Stimulated activated CD8-positive, alpha-beta memory T cell treated with anti-CD3 and anti-CD28 coated beads, Interleukin-15, amount 100 ng/mL, for 1 hour (primary cell): ENCODE measurements at places on chromosomes 1 and 21.

GRCh38 chr1:222798116-222798515 lies 16.7 kb upstream of the DISP1 start:
- DNase-seq: no peak

GRCh38 chr1:39663559-39663958 lies 8.3 kb downstream of the NT5C1A start:
- no peak for DNase-seq

DNA sequence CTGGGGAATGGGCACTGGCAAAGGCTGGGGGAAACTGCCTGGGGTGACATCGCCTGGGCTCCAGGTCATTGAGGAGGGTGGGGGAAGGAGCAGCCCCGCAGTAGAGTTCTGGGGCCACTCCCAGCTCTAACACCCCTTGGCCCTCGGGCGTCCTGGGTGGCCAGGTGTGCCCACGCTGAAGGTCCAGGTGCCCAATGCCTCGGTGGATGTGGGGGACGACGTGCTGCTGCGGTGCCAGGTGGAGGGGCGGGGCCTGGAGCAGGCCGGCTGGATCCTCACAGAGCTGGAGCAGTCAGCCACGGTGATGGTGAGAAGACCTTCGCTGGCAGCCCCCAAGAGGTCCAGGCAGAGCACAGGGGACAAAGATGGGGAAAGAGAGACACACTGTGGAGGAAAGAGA lies 7.7 kb downstream of the NTRK1 start:
- no peak for DNase-seq

GRCh38 chr1:246293366-246294121 lies 213.5 kb downstream of the SMYD3 start:
- no peak for DNase-seq

DNA sequence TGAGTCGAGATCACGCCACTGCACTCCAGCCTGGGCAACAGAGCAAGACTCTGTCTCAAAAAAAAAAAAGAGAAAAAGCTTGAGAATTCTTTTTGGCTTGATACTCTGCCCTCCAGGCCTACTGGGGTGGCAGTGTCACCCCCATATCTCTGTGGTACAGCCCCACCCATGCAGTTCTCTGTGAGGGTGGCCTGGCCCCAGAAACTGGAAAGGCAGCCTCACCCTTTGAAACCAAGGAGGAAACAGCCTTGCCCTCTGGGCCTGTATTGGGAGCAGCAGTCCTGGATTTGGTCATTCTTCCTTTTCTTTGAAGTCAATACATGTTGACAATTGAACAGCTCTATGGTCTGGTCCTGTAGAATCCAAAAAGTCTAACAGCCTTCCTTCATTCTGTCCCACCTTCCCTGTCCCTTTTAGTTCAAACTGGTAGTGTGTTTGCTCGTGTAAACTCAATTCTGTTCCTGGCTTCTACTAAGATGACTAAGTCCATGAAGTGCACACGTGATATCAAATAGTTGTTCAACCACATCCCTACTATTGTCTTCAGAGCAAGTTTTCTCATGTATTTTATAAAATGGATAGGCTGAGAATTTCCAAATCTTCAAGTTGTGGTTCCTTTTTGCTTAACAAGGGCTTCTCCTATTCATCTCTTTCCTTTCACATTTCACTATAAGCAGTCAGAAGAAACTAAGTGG lies 13.2 kb downstream of the ST7L start:
- no peak for DNase-seq

DNA sequence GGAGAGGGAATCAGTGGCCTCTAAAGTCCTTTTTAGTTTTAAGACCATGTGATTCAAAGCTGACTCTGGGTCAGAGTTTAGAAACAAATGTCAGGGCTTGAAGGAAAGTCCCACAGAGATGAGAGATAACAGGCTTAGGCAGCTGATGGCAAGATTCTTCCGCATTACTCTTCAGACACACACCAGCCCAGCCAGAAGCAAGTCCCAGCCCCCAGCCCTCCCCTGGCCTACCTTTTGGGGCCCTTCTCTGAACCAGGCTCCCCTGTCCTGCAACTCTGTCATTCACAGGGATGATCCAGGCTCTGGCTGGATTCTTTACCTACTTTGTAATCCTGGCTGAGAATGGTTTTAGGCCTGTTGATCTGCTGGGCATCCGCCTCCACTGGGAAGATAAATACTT lies 13.1 kb upstream of the CASQ1 start:
- DNase-seq: no peak

DNA sequence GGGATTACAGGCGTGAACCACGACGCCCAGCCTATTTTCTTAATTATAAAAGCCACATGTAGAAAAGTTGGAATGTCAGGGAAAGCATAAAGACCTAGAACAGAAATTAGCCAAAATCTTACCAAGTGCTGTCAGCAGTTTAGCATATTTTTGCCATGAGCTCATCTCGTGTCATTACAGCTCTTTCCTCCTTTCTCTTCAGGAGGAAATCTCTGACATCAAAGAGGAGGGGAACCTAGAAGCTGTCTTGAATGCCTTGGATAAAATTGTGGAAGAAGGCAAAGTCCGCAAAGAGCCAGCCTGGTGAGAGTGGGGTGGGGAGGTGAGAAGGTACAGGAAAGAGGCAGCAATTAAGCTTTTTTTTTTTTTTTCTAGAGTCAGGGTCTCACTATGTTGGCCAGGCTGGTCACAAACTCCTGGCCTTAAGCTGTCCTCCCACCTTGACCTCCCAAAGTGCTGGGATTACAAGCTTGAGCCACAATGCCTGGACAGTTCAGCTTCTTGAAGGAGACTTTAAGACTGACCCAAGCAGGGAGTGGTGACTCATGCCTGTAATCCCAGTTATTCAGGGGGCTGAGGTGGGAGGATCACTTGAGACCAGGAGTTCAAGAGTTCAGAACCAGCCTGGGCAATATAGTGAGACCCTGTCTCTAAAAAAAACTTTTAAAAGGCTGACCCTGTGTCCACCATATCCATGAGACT lies 8.4 kb upstream of the BGLAP start:
- DNase-seq: no peak

GRCh38 chr1:68051475-68051874 lies 1.0 kb upstream of the DIRAS3 start:
- no peak for DNase-seq

GRCh38 chr1:6624710-6625583 lies at the start of gene THAP3:
Gene THAP3 (plus strand): TSS chr1:6624868. CDS start chr1:6625219, 351 bp downstream.
- peak; percentile 80 for DNase-seq

DNA sequence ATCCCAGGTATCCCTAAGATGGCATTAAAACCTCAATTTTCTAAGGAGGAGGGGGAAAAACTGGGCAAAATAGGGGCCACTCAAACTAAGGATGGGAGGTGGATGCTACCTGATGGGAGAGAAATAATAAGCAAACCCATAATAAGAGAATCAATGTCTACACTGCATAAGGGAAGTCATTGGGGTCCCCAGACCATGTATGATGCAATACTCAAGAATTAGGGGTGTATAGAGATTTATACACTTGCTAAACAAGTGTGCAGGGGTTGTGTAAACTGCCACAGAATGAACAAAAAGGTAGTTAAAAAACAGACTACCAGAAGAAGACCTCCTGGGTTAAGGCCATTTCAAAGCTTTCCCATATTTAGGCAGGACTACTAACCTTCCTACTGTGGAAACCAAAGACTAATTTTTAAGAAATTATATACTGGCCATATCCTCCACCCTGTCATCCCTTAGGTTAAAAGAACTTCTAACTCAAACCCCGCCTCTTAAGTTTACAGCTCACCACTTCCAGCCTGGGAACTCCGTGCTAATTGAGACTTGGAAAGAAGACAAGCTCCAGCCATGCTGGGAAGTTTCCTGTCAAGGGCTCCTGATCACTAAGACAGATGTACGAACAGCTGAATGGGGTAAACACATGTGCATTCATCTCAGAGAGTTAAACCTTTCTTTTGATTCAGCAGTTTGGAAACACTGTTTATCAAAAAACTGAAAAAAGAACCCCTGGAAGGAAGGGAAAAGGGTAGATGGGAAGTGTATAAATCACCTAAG lies 64.4 kb upstream of the TLR5 start:
- no peak for DNase-seq

GRCh38 chr1:33133478-33134105 lies 48.3 kb downstream of the TRIM62 start:
- DNase-seq: no peak

DNA sequence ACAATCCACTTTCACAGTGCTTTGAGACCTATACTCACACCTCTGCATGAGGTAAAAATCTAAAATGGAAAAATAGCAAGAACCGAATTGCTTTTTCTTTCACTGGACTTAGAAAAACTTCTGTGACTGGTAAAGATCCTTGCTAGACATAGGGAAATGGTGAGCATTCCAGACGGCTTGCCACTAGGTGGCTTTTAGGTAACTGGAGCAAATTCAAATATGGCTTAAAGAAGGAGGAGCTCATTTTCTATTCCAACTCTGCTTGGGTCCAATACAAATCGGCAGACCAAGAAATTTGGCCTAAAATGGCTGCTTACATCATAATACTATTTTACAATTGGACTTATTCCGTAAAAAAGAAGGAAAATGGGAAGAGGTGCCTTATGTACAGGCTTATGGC lies 977.9 kb downstream of the ADGRL2 start:
- DNase-seq: no peak

DNA sequence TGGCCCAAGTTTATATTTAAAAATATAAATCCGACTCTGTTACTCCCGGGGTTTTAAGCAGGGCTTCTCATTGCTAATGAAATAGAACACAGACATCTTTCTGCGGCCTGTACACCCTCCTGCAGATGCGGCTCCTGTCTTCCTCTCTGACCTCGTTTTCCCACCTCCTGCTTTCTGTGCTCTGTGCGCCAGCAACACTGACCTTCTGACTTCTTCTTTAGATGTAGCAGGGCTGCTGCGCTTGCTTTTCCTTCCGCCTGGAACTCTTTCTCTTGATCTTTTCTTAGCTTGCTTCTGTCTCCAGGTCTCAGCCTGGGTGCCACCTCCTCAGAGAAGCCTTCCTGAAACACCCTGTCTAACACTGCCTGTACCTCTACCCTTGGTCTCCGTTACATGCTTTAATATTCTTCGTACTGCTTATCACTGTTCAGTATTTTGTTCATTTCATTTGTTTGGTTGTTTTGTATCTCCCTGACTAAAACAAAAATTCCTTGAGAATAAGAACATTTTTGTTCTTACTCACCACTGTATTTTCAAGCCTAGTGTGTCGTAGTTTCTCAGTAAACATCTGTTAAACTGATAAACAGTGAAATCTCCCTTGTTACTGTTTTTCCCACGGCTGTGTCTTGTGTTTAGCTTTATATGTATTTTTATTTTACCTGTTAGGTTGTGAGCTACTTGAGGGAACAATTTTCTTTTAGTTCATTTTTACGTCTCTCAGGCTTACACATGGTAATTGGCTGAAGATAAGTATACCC lies 79.0 kb downstream of the ST3GAL3 start:
- DNase-seq: no peak

- DNase-seq: no peak
Measured at GRCh38 chr1:2558861-2559260, 2.7 kb downstream of the TNFRSF14 start.

DNA sequence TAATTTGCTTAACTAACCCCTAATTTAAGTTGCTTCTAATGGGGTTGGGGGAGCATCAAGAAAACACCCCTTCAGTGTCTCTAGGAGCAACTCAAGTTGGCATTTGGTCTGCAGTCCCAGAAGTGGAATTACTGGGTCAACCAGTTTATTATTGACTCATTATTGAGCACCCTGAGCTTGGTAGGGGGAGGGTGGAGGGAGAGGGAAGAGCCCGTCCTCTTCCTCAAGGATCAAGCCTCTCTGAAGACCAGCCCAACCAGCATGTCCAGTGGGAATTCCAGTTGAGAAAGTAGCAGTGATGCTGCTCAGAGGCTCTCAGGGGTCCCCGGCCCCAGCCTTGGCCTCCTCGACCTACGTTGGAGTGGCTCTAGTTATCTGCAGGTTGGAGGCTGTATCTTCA lies 2.1 kb upstream of the PLA2G2F start:
- no peak for DNase-seq

- no peak for DNase-seq
Measured at GRCh38 chr1:117118137-117118536, 3.4 kb downstream of the TRIM45 start.

DNA sequence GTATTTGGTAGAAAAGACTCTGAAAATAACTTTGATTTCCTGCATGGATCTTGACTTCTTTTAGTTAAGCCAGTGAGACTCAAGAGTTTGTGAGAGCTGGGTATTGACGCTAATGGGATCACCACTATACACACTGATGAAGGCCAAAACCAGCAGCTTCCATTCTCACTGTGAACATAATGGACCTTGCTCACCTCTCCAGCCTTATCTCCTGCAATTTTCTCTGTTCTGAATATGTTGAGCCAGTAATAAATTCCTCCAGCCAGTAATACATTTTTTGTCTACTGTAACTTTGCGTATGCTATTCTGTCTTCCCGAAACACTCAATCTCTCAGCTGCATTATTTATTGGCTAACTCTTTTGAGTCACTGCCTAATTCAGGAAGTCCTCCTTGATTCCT lies 111.6 kb upstream of the PPP2R5A start:
- no peak for DNase-seq

DNA sequence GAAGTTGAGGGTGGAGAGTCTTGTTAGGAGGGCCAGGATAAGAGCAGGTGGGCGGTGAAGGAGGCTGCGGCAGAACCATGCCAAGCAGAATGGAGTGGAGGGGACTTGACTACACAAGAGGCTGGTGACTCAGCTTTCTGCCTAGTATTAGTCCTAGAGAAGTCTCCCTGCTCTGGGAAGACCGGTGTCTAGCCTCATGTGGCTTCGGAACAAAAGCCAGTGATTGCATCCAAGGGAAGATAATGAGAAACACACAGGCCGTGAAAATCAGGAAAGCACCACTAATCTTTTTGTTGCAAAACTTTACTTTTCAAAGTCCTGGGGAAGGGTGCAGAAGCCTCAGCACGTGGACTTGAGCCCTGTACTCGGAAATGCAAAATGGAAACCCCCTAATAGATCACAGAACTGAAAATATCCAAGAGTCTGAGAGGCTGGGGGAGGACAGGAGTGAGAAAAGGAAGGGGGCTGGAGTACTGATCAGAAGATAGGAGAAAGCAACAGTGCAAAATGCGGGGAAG lies 31.4 kb downstream of the DDR2 start:
- DNase-seq: no peak

DNA sequence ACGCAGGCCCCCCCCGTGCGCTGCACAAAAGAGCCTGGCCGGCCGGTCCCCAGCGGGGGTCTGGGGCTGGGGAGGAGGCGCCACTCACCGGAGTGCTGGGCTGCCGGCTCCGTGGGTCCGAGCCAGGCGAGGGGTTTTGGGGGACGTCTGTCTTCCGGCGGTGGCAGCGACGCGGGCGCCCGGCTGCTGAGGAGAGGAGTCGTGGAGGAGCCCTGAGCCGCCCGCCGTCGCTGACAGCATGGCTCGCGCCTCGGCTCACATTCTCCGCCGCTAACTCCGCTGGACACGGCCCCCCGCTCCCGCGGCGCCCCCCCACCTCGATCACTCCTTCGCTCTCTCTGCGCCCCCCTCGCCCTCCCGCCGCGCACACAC lies 649 bp downstream of the AHDC1 start:
- DNase-seq: no peak
